Left lobe of liver (tissue), 2 donors: ENCODE measurements at places on chromosomes 4 and X. TPM values are rescaled to one million over a fixed set of nuclear protein-coding genes. Genes with fewer than 3 reads are reported as not detected.
A peak's percentile ranks its signal among the peaks of the same experiment; 100 is the strongest.

Gene PDLIM3
- 1.7 TPM for total RNA-seq

DNA sequence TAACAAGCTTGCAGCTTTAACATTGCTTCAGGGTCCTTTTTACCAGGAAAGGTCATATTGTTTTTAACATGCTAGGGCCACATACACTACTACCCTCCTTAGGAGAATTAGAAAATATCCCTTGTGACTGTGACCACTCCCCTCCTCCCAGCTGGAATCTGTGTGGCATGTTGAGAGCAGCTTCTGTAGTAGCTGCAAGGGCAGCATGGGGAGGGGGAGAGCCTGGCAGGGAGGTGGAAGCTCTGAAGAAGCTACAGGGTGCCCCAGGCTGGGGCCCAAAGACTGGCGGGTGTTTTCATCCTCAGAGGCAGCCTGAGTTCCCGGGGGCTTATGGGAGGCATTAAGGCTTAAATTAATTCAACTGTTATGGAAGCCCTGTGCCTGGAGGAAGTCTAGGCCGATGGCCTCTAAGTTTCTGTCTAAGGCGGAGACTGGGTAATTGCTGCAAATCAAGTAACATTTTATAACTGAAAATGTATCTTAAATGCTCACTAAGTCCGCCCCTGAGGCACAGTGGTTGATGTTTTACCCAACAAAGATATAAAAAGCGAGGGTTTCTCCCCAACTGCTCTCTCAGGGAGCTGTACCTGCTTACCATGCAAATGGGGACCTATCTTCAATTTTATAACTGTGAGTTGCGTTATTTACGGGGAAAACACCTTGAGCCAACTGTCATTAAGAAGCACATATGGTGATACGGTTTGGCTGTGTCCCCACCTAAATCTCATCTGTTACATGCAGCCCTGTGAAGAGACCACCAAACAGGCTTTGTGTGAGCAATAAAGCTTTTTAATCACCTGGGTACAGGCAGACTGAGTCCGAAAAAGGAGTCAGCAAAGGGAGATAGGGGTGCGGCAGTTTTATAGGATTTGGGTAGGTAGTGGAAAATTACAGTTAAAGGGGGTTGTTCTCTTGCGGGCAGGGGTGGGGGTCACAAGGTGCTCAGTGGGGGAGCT, 37.4 kb upstream of the STS start:
- DNase-seq: no peak

DNA sequence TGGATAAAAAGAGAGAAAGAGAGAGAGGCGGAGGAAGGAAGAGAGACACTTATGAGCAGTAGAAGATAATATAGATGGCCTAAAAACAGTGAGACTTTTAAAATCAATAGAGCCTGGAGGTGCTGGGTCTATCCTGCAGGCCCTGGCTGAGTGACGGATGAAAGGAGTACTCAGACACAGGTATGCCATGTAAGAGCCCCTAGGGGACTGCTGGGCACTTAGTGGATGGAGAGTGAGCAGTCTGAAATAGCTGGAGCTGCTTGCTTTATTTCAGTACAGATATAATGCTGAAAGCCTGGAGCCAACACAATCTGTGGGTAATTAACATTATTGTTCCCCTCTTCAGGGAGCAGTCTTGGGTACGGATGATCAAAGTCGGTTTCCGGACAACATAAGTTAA, 578.6 kb downstream of the SPOCK3 start:
- no peak for DNase-seq

GRCh38 chr4:165757451-165757850, 115.6 kb upstream of the TLL1 start:
- no peak for DNase-seq

- DNase-seq: no peak
These were observed 718.4 kb downstream of the ADGRL3 start for GRCh38 chr4:61918507-61918906.

- no peak for DNase-seq
These were observed 153.8 kb downstream of the AREG start for GRCh38 chr4:74598611-74599325.

DNA sequence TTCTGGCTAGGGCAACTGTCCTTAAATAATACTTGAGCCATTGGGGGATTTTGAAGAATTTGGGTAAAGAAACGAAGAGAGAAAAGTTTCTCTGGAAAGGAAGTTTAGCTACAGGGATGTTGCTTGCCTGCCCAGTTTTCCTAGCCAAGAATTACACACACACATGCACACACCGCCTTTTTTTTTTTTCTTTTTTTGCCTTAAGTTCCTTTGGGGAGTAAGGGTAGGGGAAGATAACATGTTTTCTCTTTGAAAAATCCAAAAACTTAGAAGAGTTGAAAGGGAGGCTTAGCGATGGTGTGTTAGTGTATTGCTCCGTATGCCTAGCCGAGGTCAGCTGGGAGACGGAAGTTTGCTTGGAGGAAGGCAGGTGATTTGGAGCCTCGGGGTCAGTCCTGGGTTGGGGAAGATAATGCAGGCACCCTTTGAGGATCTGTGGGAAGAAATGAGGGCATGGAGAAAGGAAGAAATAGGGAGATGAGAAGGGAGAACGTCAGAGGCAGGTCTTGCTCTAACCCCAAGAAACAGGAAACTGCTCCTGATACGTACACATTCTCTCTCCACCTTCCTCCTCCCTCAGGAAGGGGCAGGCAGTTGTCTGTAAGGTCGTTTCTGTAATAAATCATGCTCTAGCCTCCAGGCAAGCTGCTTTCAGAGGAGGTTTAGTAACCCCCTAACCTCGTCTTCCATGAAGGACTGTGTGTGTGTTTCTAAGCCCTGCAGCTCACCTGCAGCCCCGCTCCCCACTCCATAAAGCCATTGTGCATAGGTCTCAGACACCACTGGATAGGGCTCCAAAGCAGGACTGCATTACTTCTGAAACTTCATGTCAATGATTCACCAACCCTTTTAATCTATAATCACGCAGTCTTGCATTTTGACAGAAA, 10.5 kb downstream of the KLF3 start:
- peak; percentile 52 for DNase-seq

Gene MORF4L2
- total RNA-seq: 133 TPM

GRCh38 chr4:139508581-139509237, 47.3 kb downstream of the SETD7 start:
- no peak for DNase-seq

DNA sequence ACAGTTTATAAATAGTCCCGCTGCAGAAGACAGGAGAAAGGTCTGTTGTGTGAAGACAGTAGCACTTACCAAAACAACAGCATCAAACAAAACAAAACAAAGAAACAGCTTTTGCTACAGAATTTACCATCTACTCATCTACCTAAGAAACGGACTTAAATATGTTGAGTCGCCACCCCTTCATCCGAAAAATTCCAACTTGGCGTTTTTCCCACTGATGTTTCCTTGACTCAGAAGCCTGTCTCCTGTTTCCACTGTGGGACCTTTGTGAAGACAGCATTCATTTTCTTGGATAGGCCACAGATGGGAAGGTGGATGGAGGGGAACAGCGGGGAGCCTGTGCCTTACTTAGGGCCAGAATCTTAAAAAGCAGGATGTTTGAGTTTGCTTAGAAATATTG, 1.3 kb upstream of the ITM2A start:
- no peak for DNase-seq

- no peak for DNase-seq
These were observed 1389.3 kb downstream of the RAPGEF2 start for GRCh38 chr4:160492181-160492580.

GRCh38 chr4:141719585-141719984, 83.2 kb downstream of the IL15 start:
- DNase-seq: no peak

Gene NCAPG
- 0.38 TPM for total RNA-seq

- DNase-seq: no peak
These were observed 28.8 kb upstream of the NSUN7 start for GRCh38 chr4:40720916-40721315.

Gene TEX11
- not detected for total RNA-seq

- DNase-seq: no peak
These were observed 6.6 kb upstream of the DDX60L start for GRCh38 chr4:168486912-168487281.

DNA sequence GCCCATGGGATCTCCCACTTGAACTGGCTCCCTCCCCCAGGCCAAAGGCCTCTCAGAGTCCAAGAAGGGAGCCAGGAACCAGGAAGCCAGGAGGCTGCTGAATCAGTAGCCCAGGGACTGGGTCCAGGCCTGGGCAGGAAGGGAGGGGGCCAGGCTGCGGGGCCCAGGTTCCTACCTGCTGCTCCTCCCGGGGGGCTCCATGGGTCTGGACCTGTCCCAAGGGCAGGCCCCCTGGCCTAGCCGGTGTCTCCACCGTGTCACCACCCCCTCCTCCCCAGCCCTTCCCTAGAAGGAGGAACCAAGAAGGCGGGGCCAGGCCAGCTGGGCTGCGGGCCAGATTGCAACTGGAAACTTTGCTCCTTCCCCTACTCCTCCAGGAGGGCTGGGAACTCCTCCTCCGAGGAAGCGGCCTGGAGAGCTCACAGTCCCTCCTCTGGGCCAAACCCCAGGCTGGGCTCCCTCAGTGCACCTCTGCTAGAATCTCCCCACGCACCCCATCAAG, at the start of gene IQSEC2:
TSS of gene IQSEC2 (minus strand) at position 264 of the 502 bp plus-strand sequence.
- DNase-seq: peak; percentile 50

Gene PTCHD1
- 0.03 TPM for total RNA-seq

GRCh38 chrX:119423631-119424030, 24.5 kb downstream of the SLC25A43 start:
- DNase-seq: no peak

DNA sequence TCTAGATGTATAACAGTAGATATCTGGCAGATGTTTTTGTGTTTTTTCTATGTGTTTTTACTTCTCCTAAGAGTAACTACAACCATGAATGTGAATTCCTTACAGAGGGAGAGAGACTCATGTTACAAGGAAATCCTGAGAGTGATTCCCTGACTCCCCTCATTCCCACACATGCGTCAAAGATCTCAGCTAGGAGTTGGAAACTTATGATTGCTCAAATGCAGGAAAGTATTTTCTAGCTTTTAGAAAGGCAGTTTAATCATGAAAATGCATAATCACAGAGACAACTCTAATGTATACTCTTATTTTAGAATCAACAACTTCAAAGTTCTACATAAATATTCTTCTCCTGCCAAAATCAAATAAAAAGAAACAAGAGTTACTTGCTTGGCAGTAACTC, 121.8 kb downstream of the PDE5A start:
- no peak for DNase-seq

Gene FGFR3
- 48.5 TPM for total RNA-seq

DNA sequence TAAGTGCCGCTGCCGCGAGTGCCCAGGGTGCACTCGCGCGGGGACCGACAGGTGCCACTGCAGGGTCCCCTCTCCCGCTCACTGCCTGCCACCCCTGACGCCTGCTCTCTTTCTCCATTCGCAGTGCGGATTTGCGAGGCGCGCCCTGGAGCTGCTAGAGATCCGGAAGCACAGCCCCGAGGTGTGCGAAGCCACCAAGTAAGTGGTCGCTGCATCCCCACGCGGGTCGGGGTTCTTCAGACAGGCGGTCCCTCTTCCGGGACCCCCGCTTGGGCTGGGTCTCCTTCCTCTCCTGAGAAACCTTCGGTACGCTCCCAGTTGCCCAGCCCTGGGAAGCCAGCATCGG, 547 bp downstream of the GUCY1A1 start:
- peak; percentile 52 for DNase-seq

GRCh38 chr4:146763560-146763959, 124.9 kb downstream of the POU4F2 start:
- no peak for DNase-seq

DNA sequence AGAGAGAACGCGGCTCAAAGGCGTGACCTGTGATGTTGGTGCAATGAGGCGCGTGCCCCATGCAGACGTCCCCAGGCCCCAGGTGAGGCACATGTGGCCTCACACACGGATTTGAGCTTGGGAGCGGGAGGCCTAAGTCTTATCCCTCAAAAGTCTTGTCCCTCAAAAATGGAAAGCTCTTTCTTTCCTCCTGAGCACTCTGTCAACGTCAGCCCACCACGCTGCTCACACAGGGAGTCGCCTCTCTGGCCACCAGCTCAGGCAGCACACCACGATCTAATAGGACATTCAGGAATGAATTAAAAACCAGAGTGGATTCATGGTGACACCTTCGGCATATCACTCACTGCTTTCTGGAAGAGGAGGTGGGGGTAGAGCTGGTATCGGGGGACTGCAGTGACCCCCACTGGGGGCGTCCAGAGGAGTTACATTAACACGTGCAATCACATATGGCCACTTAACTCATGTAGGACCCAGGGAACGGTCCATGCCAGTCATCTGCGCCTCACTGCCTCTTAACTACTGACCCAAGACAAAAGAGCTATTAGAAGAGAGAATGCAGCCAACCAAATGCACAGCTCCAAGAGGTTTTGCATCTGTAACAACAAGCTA, 21.9 kb upstream of the CYP4V2 start:
- no peak for DNase-seq

- peak; percentile 69 for DNase-seq
These were observed 755 bp downstream of the KLHL8 start for GRCh38 chr4:87219632-87220093.

DNA sequence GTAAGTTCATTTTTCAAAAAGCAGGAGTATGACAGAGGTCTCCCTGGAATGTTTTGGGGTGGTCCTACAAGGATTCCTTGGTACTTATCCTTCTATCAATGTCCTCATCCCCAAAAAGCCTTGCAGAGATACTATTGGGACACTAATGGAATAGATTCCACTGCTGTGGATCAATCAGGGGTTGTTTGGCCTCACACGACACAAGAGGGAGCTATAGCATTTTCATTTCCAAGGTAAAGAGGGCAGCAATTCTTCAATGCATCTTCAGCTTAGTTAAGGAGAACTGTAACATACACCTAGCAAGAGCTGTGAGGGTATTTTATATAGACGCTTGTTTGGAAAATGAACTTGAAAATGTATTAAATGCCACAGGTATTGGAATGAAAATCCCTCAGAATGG, 50.9 kb downstream of the USP26 start:
- DNase-seq: no peak

DNA sequence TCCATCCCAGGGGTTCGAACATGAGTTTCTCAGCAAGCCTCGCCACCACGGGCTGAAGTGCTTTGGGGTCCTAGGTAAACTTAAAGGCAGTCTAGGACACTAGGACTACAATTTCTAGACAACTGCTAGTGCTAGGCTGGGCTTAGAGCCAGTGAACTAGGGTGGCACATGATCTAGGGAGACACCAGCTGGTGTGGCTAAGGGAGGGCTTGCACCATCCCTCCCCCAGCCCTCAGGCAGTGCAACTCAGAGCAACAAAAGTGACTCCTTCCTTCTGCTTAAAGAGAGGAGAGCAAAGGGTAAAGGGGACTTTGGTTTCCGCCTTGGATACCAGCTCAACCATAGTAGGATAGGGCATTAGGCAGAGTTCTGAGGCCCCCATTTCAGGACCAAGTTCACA, 162.5 kb upstream of the AFF2 start:
- no peak for DNase-seq

Gene OTC
- total RNA-seq: 94.6 TPM

Gene RHOXF1
- total RNA-seq: not detected

DNA sequence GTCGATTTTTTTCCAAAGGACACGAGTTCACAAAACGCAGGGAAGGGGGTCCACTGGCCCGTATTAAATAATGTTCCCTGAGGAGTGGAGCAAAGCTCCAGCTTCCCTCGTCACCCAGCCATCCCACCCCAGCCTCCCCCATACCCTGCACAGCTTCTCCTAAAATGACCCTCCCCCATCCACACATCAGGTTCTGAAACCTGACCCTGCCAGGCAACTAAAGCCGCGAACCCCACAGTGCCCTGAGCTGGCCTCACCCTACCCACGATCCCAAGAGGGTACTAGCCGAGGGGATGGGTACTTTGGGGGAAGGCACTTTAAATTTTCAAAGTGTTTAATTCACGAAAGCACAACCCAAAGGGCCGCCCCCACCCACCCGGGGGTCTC, 634 bp downstream of the APOO start:
- DNase-seq: no peak
